ENCODE measurements at places on chromosomes 12 and 14.

DNA sequence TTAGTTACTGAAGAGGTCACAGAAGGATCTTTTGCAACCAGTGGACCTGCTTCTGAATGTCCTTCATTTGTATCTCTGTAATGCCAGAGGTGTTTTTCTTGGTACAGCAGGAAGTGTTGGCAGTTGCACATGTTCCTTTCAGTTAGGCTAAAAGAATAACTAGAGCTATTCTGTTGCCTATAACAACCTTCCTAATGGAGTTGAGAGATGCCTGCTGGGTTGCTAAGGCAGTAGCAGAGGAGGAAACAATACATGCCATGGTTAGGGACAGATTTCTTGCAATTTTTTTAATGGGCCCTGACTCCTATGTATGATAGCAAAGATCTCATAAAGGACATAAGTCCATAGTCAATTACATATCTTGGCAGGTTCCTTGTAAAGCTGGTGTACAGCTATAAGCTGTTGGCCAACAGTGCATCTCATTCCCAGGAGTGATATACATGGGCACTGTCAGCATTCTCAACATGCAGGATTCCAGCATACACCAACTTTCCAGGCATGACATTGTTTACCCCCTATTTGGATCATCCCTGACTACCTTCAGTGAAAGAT lies 556.6 kb downstream of the CCER1 start:
- DNase-seq = no peak

DNA sequence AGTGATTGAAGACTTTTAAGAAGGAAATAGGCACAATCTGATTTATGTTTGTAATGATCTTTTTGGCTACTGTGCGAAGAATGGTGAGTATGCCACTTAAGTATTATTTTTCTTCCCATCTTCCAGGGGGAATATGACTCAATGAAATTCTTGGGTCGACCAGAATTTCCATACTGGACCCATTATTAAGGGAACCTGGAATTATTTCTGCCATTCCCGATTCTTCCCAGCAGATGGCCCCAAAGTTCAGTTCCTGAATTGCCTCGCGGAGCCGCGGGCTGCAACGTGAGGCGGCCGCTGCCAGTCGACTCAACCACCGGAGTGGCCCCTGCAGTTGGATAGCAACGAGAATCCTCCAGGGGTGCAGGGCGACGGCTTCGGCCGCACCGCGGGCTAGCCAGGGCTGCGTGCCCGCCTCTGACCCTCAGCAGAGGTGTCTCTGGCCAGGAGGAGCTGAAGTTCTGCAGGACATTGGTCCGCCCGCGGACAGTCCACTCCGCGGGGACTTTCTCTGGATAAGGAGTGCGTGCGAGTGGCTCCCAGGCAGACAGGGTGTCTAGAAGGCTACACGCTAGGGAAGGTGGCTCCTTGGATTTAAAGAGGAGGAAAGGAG lies 628 bp upstream of the TSHR start:
- no peak for DNase-seq

GRCh38 chr14:71733210-71733883 lies 198.9 kb upstream of the RGS6 start:
- no peak for DNase-seq

DNA sequence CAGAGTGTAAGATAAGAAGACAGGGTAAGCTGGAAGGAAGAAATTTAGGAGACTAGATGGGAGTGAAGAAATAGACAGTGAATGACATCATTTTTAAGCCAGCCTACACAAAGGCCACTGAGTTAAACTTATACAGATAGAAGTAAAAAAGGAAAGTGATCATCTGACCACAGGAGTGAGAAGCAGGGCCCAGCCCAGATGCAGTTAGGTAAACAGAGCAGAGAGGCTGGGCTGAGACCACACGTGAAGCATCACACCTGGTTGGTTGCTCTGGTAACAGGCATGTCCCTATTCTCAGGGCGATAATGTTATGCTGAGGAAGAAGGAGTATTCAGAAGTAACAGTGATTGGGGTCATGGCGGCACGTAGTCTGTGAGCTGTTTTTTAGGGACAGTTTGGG lies 1079.4 kb downstream of the AACS start:
- DNase-seq = no peak

GRCh38 chr14:99242816-99243721 lies 28.9 kb downstream of the BCL11B start:
- DNase-seq = no peak

- DNase-seq = no peak
These were observed 277.1 kb downstream of the RASSF9 start for GRCh38 chr12:85559127-85559526.

GRCh38 chr14:90607141-90607540 lies 209.1 kb downstream of the TTC7B start:
- no peak for DNase-seq

- DNase-seq = no peak
These were observed 123.8 kb upstream of the PTPRQ start for GRCh38 chr12:80320121-80320678.

- DNase-seq = no peak
These were observed 165.4 kb upstream of the CRY1 start for GRCh38 chr12:107258780-107259179.

DNA sequence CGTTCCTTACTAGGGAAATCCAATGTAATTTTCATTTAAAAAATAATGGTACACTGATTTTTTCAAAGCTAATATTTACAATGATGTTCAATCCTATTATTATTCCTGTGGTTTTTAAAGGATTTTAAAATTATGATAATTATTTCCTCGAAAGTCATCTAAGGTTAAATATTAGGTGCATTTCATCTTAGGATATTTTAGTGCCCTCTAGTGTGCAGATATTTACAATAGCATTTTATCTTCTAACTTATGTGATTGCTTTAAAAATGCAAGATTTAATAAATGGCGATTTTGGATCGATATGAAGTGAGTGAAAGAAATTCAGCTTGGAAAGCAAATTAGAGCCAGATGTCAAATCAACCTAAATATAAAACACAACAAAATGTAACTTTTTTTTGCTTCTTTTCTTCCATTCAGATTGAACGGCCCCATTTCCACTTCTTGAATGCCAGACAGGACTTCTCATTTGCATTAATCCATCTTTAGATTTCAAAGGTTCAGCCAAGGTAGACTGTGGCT lies 293.5 kb downstream of the SLC6A15 start:
- no peak for DNase-seq

DNA sequence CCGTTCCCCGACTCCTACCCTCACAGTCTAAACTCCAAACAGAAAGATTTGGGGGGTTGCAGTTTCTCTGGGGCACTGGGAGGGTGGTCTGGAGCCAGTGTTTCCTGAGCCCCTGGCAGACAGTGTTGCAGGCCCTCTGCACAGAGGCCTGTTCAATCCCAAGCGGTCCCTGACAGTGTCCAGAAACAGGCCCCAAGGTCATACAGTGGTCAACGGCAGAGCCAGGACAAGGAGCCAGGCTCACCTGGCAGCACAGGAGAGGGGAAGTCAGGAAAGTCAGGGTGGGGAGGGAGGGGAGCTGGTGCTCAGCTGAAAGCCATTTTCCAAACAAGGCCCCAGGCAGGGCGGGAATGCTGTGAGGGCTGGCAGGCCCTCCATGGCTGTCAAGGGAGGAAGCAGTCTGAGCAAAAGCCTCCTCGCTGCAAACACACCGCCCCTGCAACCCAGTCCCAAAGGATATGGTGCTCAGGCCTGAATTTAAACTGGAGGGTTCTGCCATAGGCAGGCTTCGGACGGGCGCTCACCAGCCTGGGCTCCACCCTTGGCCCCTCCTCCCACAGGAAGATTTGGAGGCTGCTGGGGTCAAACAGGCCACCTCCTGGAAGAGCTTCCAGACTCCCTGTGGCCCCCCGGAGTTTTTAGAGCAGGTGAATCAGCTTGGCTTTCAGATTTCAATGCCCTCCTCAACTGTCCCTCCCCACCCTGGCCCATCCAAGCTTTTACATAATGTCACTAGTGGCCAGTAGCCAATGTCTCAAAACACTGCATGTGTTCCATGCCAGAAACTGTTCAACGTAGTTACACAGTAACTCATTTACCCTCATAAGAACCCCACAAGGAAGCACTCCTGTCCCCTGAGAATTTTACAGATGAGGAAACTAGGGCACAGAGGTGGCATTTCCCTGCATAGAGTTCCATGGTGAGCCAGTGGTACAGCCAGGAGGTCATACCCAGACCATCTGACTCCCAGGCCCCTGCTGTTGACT lies 41.5 kb downstream of the CHGA start:
- DNase-seq = no peak

- DNase-seq = no peak
These were observed 41.7 kb downstream of the SUSD6 start for GRCh38 chr14:69652942-69653684.

DNA sequence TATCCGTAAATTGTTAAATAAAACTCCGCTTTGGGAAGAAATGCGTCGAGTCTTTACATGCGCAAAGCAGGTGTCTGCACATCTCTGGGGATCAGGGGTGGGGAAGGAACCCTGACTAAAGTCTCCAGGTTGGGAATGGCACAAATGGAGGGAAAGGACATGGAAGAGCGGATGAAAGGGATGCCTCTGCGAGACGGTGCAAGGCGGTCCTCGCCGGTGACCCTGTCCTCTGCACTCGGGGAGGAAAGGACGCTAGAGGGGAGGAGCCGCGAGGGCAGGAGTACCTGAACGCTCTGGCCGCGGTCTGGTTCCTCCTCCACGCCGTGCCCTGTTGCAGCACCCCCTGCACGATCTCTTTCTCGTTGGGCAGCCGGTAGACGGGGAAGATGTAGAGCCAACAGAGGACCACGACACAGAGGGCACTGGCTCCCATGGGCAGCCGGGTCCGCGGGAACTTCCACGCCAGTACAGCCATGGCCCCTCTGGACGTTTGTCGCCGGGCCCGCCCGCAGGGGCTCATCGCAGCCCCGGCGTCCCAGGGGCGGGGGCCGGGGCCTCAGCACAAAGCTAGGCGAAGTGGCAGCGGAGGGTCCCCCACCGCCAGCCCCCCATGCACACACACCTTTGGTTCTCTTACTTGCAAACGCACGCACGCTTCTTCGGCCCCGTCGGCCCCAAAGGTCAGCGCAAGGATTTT lies 646 bp downstream of the ST8SIA1 start:
- DNase-seq = no peak

- DNase-seq = no peak
These were observed 102.5 kb downstream of the SLC41A2 start for GRCh38 chr12:104855599-104855998.

DNA sequence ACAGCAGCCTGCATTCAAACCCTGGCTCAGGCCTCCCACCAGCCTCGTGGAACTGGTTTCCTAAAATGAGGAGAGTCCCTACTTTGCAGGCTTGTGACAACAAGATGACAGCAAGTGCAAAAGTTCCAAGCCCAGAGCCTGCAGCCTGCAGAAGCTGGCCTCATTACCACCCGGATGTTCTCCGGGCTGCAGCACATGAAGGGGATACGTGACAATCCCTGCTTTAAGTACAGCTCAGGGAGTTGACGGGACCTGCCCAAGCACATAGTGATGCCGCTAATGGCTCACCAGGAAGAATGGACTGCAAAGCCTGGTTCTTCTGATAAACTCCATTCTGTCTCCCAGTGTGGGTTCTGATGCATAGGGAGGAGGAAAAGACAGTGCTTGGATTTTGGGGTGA lies 15.0 kb downstream of the SSH1 start:
- DNase-seq = no peak

DNA sequence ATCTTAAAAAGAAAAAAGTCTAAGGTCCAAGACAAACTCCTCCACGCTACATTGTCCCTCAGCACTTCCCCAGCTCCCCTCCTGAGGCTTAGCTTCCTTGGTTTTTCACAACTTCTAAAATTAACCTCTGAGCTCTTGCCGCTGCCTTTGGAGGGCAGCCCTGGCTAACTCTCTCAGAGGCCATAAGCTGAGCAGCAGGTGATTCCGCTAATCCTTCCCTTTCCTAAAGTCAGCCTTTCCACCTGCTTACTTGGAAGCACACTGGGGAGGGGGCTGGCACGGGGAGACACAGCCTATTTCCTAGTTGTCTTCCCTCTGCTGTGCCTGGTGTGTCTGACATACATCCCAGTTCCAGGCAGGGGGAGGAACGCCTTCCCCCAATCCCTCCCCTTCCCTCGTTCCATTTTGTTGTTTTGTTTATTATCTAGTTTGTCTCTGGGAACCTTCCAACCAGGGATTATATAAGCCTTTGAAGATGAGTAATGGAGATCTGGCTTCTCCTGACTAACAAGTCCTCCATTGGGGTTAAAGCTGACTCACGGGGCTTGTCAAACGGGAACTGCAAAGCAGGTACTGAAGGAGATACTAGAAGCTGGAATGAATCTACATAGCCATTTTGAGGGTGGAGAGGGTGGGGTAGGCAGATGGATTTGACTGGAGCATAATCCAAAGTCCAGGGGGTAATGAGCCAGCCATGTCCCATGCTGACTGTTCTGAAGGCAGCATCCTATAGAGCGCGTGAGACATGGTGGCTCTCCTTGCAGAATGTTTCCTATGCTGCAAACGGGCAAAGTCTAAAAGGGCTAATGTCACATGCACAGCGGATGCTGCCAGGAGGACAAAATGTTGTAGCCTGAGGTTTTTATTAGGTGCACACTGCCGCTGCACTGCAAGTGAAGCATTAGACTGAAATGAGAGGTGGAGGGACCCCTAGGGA lies 230.8 kb downstream of the FOXN3 start:
- DNase-seq = no peak

GRCh38 chr12:7403466-7403865 lies 40.5 kb downstream of the CD163L1 start:
- no peak for DNase-seq

- DNase-seq = no peak
These were observed 32.2 kb upstream of the SERPINA6 start for GRCh38 chr14:94355191-94355794.

- DNase-seq = no peak
These were observed 25.5 kb upstream of the TXNRD1 start for GRCh38 chr12:104189915-104190555.

- no peak for DNase-seq
These were observed 476.4 kb upstream of the LRFN5 start for GRCh38 chr14:41130274-41130673.

DNA sequence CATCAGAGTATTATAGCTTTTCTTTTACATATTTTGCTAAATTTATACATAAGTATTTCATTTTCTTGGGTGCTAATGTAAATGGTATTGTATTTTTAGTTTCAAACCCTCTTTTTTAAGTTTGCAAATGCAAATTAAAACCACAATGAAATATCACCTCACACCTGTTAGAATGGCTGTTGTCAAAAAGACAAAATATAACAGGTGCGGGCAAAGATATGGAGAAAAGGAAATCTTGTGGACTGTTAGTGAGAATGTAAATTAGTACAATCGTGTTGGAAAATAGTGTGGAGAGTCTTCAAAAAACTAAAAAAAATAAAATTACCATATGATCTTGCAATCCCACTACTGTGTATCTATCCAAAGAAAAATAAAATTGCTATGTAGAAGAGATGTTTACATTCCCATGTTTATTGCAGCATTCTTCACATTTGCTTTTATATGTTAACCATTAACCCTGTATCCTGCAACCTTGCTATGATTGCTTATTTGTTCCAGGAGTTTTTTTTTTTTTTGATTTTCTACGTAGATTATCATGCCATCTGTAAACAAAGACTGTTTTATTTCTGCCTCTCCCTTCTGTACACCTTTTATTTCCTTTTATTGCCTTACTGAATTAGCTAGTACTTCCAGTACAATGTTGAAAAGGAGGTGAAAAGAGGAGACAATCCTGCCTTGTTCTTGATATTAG lies 405.4 kb upstream of the MIS18BP1 start:
- no peak for DNase-seq

GRCh38 chr14:90807060-90807459 lies 9.2 kb downstream of the TTC7B start:
- DNase-seq = no peak

- no peak for DNase-seq
These were observed 40.7 kb downstream of the GPR135 start for GRCh38 chr14:59424341-59425071.

GRCh38 chr12:561908-562593 lies 101.2 kb downstream of the NINJ2 start:
- no peak for DNase-seq

- no peak for DNase-seq
These were observed 65.9 kb downstream of the ACACB start for GRCh38 chr12:109182041-109182839.

- DNase-seq = no peak
These were observed 19.7 kb downstream of the MARK3 start for GRCh38 chr14:103404920-103405319.
